IMR-90 (cell line): ENCODE measurements at places on chromosomes 7 and 10.

GRCh38 chr10:69861251-69862240 lies 59.8 kb downstream of the COL13A1 start:
- H3K4me1 ChIP-seq: peaks cover 26% of the 10 kb centered on the region
- peak; percentile 73 for DNase-seq
- H3K4me3 ChIP-seq: no peak overlapping the region
- H3K27me3 ChIP-seq: no peaks in the 10 kb centered on the region
- H3K27ac ChIP-seq: no peak overlapping the region

DNA sequence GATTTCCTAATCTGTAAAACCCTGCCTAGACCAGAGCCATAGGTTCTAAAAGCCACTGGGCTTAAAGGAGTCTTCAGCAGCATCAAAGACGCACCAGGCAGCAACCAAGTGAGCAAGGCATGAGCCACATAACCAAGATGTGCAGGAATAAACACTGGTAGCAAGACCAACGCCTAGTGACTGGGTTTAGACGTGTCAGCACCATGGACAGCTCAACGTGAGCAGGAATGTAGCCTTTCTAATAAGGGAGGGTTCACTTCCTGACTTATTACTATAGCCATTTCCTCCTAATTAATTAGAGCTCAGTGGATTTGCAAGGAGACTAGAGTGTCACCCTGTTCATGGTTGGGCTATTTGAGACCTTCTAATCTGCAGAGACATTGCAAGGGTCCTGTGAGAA lies 223.7 kb downstream of the LHFPL3 start:
- no peak overlapping the region for H3K27ac ChIP-seq
- no peak overlapping the region for H3K4me3 ChIP-seq
- no peaks in the 10 kb centered on the region for H3K36me3 ChIP-seq

DNA sequence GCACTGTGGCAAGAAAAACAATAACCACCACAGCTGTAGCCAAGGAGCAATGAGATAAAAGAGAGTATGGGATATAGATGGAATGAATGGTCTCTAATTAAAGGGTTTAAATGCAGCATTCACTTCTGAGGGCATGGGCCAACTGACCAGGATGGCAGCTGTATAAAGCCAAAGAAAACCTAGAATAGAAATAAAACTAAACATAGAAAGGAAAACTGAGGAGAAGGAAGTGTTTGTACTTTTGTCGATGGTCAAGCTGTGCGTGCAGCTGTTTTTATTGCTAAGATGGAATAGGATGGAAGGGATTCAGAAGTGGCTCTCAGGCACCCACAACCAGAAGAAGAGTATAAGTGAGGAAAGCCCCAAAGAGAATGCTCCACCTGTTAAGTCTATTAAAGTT lies 37.9 kb downstream of the ZC3HC1 start:
- DNase-seq: no peak
- H3K4me3 ChIP-seq: no peak overlapping the region

GRCh38 chr7:142608630-142609428 lies 140.4 kb upstream of the PRSS1 start:
- 0 out of 2 replicates have a peak, but pooled peaks cover 3% of the 10 kb centered on the region for H3K27me3 ChIP-seq
- no peaks in the 10 kb centered on the region for H3K36me3 ChIP-seq
- H3K4me1 ChIP-seq: 0 out of 2 replicates have a peak, but pooled peaks cover 1% of the 10 kb centered on the region
- H3K4me3 ChIP-seq: no peak overlapping the region

- peaks cover 12% of the 10 kb centered on the region; the same call in 1 of the 2 replicates for H3K4me1 ChIP-seq
- no peaks in the 10 kb centered on the region for H3K36me3 ChIP-seq
- DNase-seq: peak; percentile 50
- H3K4me3 ChIP-seq: no peak overlapping the region
- peaks cover 20% of the 10 kb centered on the region for H3K27me3 ChIP-seq
Measured at GRCh38 chr10:79001082-79001885, 67.5 kb upstream of the ZMIZ1 start.
